B cell (primary cell): ENCODE measurements at places on chromosomes 5 and 9. TPM values are rescaled to one million over a fixed set of nuclear protein-coding genes. Genes with fewer than 3 reads are reported as not detected.

DNA sequence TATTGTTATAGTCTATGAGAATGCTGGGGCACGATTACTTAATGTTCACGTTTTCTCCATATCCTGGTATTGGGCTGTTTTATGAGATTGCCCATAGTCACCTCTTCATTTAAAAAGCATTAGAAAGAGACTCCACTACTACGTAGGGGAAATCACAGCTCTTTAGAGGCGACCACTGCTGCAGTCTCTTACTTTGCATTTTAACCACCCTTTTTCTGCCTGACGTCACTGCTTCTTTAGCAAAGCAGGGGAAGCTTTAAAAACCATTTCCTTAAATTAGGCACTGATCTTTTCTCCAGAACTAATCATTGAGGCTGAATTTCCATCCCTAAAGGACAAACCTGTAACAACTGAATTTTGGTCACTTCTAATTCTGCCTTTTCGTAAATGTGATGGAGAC is 38.9 kb downstream of the ZNF608 start:
- H3K4me3 ChIP-seq: peak overlapping the region; percentile 30
- peak overlapping the region; percentile 71 for H3K27ac ChIP-seq
- H3K4me1 ChIP-seq: peaks cover 61% of the 10 kb centered on the region
- no peaks in the 10 kb centered on the region for H3K27me3 ChIP-seq
- DNase-seq: peak; percentile 84

DNA sequence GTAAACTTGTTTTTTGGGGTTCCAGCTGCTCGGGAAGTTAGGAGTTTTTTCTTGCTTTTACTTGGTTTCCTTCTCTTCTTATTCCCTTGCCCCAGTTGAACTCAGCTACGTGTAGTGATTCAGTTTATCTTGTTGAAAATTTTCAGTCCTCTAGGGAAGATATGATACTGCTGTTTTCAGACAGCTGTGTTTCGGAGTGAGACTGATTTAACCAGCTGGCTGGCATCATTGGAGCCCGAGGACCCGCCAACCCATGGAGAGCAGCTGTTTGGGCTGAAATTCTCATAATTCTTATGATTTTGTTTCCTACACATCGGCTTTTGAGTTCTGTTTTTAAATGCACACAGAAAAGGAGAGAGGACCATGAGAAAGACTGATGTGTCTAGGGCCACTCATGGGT is 271.5 kb downstream of the NR3C1 start:
- no peak overlapping the region for H3K4me3 ChIP-seq
- H3K4me1 ChIP-seq: no peaks in the 10 kb centered on the region
- no peak for DNase-seq
- no peaks in the 10 kb centered on the region for H3K36me3 ChIP-seq
- no peak overlapping the region for H3K27ac ChIP-seq

- H3K36me3 ChIP-seq: no peaks in the 10 kb centered on the region
- H3K4me1 ChIP-seq: no peaks in the 10 kb centered on the region
- no peak overlapping the region for H3K4me3 ChIP-seq
- no peak overlapping the region for H3K27ac ChIP-seq
These were observed 13.4 kb upstream of the JADE2 start for GRCh38 chr5:134511796-134512660.

DNA sequence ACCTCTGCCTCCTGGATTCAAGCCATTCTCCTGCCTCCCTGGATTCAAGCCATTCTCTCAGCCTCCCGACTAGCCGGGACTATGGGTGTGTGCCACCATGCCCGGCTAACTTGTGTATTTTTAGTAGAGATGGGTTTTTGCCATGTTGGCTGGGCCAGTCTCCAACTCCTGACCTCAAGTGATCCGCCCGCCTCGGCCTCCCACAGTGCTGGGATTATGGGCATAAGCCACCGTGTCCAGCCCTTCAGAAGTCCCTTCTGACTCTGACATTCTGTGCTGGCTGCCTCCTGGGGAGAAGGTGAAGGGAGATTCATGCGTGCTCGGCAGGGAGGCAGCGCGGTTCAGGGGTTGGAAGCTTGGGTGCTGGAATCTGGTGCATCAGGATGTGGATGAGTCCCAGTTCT is 28.8 kb downstream of the PRRX2 start:
- H3K4me3 ChIP-seq: no peak overlapping the region
- H3K4me1 ChIP-seq: no peaks in the 10 kb centered on the region
- H3K36me3 ChIP-seq: no peaks in the 10 kb centered on the region

GRCh38 chr5:89230178-89230577 is 347.2 kb upstream of the MEF2C start:
- no peaks in the 10 kb centered on the region for H3K27me3 ChIP-seq
- no peak for DNase-seq
- no peak overlapping the region for H3K27ac ChIP-seq

Gene GLRA1
- not detected in 2 replicates for polyA plus RNA-seq

Gene SPATA31A3
- polyA plus RNA-seq: not detected in 2 replicates

Gene C9orf153
- not detected in 2 replicates for polyA plus RNA-seq
